ENCODE measurements at places on chromosomes 4 and X. TPM values are rescaled to one million over a fixed set of nuclear protein-coding genes. Genes with fewer than 3 reads are reported as not detected.

EDA gene
- total RNA-seq = 2.3 TPM

CDX4 gene
- not detected for total RNA-seq

HMGB3 gene
- total RNA-seq = 104 TPM

DNA sequence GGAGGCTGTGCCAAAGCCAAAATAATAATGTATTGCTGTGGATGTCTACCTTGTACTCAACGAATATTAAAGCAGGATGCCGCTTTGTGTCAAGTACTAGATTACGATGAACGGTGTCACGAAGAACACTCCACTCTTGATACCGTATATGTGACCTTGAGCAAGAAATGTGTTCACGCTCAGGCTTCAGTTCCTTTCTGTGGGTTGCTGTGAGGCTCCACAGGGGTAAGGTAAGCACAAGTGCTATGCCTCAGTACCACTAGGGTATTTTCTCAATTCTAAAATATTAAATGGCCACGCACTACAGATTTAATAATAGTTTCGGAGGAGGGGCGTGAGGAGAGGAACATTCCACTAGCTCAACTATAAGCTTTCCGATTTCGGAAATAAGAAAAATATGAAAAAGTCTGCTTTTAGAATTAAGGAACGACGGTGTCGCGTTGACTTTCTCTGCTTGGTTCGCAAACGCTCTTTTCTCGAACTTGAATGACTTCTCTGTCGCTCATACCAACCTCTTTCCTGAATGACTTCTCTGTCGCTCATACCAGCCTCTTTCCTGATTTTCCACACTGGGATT is 607 bp upstream of the SCOC start:
- no peak for DNase-seq

REPS2 gene
- total RNA-seq = 10.6 TPM

DNA sequence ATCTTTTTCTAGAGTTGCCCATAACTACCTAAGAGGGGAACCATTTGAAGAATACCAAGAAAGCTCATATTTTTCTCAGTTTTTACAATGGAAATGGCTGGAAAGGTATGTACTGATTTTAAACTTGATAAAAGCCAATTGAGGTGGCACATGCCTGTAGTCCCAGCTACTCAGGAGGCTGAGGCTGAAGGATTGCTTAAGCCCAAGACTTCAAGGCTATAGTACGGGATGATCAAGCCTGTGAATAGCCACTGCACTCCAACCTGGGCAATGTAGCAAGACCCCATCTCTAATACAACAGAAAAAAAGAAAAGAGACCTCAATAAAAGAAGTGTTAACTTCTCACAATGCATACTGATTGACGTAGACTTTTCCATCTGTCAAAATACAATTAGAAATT is 44.4 kb downstream of the GRK4 start:
- no peak for DNase-seq

RAB33A gene
- 4.1 TPM for total RNA-seq

- no peak for DNase-seq
Observed at GRCh38 chrX:118652717-118653116, 74.7 kb upstream of the IL13RA1 start.

DNA sequence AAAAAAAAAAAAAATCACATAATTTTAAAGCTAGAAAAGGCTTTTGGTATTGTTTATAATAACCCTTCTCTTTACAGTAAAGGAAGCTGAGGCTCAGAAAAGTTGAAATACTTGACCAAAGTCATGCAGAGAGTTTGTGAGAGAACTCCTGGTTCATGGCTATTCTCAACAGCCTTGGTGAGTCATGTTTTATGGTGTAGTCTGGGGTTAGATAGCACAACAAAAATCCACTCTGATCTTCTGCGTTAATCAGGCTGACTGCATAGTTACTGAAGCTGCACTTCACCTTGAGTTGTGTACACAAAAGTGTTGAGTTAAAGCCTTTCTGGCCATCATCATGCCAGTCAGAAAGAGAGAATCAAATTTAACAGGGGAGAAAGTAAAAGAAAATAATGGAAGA is 19.3 kb upstream of the SFRP2 start:
- no peak for DNase-seq

- no peak for DNase-seq
Observed at GRCh38 chr4:4583606-4584005, 41.8 kb upstream of the STX18 start.

MAGEA2B gene
- total RNA-seq = 0.97 TPM

DNA sequence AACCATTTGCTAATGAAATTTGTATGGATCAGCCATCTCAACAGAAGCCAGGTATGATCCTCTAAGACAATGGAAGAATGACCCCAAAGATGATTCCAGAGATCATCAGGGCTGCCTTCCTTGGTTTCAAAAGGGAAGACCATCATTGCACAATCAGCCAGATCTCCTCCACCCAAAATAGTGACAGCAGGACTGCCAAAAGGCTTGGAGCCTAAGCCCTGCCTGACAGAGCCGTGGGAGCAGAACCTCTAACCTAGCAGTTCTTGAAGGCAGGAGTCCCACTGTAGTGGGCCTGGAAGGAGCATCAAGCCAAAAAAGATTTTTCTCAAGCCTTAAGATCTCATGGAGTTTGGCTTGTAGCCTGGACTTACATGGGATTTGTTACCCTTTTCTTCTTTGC is 226.0 kb downstream of the RASL11B start:
- DNase-seq = no peak

DNA sequence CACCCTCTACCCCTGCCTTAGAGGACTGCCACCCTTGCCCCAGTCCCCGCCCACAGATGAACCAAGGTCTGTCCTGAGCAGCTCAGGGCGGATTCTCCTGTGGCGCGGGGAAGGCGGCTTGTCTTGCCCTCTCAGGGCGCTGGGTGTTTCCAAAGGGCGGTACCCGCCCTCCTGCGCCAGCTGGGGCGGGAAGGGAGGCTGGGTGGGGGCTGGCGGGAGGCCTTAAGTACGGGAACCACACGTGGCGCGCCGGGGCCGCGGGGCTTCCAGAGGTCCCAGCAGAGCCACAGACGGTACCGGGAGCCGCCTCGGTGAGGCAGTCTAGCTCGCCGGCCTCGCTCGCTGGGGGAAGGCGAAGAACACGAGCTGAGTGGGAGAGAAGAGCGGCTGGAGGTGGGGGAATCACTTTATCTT is 361.1 kb downstream of the MID1IP1 start:
- DNase-seq = peak; percentile 25

PNMA3 gene
- 1.4 TPM for total RNA-seq
